Activated T-helper 1 cell treated with anti-CD3 and anti-CD28 coated beads, Interleukin-2, amount 50 U/mL, for 16 hours (primary cell): ENCODE measurements at places on chromosomes 1 and 21.

DNA sequence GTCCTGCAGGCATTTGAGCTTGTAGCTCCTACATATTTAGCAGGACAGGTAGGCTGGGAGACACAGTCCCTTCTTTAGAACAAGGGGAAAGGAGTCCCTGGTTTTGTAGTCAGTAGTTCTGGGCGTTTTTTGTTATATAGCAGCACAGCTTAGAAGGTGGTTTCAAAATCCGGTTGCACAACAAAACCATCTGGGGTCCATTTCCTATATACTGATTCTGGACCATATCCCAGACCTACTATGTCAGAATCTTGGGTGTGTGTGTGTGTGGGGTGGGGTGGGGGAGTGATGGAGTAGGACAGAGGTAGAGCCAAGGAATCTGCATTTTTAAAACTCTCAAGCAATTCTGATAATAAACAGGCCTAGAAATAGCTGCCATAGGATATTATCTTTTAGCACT, 21.6 kb downstream of the METTL13 start:
- no peak for DNase-seq

DNA sequence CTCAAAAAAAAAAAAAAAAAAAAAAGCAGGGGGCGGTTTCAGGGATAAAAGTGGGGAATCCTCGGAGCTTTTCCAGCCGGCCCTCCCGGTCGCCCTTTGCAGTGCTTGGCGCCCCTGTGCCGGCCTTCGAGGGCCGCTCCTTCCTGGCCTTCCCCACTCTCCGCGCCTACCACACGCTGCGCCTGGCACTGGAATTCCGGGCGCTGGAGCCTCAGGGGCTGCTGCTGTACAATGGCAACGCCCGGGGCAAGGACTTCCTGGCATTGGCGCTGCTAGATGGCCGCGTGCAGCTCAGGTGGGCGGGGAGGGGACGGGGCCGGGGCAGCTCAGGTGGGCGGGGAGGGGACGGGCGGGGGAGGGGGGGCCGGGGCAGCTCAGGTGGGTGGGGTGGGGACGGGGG, 25.3 kb downstream of the RNF223 start:
- no peak for DNase-seq

- DNase-seq: no peak
Measured at GRCh38 chr1:5427026-5427613, 565.1 kb downstream of the NPHP4 start.

DNA sequence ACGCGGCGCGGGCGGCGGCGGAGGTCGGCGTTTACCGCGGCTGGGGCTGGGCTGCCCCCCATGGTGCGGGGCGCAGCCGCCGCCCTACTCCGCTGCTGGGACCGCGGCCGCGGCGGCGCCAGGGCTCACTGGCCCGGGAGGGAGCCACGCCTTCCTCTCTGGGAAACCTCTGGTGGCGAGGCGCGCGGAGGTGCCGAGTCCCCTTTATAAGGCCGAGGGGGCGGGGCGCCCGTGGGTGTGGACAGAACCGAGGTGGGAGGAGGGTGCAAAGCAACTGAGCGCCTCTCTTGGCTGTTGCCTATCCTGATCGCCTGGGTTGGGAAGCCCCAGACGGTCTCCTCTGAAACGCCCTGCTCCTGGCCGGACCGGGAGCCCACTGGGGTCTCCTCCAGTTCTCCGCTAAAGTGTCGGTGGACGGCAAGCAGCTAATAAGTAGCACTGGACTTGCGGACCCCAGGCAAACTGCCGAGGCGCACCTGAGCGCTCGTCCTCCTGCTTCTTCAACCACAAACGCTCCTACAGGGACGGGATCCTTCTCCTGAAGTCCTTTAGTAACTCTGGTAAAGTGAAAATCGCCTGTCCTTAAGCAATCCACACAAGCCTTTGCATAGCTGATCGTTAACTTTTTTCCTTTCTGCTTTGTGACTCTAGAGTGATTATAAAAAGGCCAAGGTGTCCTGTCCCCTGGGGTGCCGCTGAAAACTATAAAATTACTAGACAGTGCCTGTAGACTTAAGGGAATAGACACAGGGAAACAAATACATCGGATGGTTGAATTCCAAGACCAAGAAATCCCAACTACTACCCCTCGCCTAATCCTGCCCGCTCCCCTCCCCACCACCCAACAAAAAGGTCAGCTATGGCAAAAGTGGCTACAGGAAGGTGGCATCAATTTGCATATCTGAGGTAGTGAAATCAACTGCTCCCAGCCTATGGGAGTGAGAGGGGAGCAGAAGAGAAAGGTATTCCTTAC, at the start of gene PTGER3:
Gene PTGER3 (minus strand): TSS at position 182 of the 973 bp plus-strand sequence. CDS start 239 bp downstream, outside the sequence.
- DNase-seq: no peak

DNA sequence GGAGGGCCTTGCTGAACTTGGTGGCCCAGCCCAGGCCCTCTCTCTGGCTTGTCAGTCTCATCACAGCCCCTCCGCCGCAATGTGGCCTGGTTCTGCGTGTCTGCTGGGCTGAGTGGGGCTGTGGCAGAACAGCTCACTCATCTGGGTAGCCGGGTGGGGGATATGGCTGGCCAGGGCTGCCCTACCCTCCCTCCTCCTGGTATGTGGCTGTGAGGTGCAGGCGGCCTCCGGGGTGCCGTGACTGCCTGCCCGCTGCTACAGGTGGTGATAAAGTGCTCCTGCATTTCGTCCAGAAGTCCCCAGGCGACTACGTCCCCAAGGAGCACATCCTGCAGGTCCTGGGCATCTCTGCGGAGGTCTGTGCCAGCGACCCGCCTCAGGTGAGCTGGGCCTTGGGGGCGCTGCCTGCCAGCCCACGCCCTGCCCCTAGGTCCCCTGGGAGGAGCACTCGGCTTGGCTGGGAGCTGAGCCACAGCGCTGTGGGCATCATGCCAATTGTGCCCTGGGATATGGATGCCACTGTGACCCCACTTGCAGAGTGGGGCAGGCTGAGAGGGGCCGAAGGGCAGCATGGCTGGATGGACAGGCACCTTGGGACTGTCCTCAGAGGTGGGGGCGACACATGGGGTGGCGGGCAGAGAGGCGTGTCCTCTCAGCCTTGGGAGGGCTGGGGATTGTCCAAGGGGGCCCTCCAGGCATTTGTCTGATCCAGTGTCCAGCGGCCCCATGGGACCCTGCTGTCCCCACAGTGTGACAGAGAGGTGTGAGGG, 2.3 kb downstream of the PRXL2B start:
- no peak for DNase-seq

GRCh38 chr1:80008934-80009333, 1002.4 kb upstream of the ADGRL4 start:
- DNase-seq: no peak

DNA sequence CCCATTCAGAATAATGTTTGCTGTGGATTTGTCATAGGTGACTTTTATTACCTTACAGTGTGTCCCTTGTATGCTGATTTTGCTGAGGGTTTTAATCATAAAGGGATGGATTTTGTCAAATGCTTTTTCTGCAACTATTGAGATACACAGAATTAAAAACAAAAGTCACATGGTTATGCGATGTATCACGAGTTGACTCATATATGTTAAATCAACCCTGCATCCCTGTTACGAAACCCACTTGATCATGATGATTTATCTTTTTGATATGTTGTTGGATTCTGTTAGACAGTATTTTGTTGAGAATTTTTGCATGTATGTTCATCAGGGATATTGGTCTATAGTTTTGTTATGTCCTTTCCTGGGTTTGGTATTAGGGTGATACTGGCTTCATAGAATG, 10.7 kb upstream of the OR2T34 start:
- DNase-seq: no peak

GRCh38 chr1:31639543-31639942, 5.1 kb downstream of the PEF1 start:
- DNase-seq: no peak

DNA sequence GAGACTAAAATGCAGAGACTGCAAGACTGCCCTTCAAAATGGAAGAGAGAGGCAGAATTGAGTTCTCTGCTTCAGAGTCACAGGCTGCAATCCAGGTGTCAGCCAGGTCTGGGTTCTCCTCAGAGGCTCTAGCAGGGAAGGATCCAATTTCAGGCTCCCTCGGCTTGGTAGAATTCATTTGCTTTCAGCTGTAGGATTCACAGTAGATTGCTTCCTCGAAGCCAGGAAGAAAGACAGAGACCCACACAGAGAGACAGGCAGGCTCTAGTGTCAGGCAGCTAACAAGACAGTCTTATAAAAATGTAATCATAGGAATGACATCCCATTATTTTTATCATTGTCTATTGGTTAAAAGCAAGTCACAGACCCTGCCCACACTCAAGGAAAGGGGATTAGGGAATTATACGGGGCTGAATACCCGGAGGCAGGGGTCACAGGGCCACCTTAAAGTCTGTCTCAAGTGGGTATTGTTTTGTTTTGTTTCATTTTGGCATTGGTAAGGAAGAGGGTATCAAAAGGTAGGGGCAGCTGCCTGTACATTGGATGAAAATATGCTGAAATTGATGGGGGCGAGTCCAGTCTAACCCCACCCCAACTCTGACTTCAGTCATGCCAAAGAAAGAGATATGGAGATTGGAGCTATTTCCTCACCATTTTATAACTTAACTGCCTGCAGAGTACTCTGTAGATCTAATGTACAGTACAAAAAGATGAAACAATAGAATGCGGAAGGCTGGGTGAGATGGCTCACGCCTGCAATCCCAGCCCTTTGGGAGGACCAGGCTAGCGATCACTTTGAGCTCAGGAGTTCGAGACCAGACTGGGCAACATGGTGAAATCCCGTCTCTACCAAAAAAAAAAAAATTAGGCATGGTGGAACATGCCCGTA, 9.5 kb upstream of the TBCE start:
- no peak for DNase-seq

DNA sequence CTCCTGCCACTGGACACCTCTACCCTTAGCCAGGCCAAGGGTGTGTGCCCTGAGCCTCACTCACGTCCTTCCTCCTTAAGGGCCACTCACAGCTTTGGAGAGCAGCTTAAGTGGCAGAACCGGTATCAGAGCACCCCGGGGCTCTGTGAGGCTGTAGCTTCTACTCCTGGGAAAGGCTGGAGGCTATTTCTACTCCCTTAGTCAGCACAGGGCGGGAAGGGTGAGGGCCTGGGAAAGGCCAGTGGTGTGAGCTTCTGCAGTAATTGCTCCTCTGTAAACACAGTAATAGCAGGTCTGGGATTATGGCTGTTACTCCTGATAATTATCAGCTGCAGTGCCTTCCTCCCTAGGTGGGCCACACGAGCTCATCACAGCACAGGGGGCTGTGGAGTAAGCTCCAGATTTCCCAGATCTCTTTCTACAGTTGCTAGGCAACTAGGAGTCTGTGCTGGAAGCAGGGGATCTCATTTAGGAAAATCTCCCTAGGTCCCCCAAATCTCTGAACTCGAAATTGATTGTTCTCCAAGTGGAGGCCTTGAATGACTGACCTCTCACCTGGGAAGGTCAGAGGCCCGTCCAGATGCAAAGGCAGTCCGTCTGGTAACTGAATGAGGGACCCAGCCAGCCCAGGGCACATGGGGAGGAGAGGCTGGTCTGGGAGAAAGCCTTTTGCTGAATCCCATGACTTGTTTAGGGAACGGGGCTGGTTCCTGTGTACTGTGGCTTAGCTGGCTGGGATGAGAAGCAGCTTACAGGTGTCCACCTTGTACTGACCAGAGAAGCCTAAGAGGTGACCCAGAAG, 29.3 kb downstream of the IER5 start:
- no peak for DNase-seq
